ENCODE measurements at places on chromosomes 3 and 15.

- no peak for DNase-seq
Observed at GRCh38 chr15:99606646-99607045, 40.9 kb downstream of the MEF2A start.

DNA sequence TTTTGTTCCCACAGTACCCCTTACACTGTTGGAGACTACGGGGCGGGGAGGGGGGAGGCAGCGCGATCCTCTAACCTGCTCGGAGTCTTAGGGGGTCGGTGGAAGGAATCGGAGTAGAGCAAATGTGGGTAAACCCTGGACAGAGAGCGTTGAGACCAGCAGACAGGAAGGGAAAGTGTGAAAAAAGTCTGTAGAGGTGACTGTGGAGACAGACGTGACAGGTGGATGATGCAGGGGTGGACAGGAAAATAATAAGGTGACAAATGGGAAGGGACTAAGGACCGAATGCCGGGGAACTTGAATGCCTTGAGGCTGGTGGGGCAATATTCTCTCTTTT is 424 bp downstream of the EAF2 start:
- no peak for DNase-seq

DNA sequence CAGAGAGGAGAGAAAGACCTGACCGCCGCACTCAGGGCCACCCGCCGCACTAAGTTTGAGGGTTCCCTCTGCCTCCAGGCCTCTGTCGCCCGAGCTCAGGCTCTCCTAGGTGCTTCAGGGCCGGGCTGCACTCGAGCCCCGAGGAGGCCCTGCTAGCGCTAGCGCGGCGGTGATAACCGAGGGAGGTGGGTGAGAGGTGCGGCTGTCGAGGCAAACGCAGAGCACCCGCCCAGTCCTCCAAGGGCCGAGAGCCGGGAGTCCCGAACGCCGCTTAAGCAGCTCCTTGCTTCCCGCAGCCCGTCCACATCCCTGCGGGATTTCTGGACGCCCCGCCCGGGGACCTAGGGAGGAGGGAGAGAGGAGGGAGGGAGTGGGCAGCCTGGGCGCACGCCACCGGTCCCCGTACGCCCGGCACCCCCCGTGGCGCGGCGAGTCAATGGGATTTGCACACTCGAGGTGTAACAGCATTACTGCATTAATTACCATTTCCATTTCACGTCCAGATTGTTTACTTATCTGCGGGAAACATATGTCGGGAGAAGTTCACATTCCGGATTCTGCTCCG is 6.8 kb downstream of the SOX14 start:
- no peak for DNase-seq

DNA sequence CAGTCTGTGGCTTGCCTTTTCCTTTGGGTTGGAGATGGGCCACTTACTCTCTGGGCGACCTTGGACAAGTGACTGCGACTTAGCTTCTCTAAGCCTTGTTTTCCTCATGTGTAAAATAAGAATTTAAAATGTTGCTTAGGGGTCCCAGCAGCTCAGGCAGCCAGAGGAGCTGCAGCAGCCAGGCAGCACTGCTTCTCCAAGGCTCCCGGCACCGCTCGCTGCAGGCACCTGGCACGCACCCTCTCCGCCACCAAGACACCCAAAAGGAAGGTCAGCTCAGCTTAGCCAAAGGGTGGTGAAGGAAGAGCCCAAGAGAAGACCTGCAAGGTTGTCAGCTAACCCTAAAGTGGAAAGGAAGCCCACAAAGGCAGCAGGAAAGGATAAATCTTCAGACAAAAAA is 10.7 kb upstream of the AMOTL2 start:
- DNase-seq, result no peak

DNA sequence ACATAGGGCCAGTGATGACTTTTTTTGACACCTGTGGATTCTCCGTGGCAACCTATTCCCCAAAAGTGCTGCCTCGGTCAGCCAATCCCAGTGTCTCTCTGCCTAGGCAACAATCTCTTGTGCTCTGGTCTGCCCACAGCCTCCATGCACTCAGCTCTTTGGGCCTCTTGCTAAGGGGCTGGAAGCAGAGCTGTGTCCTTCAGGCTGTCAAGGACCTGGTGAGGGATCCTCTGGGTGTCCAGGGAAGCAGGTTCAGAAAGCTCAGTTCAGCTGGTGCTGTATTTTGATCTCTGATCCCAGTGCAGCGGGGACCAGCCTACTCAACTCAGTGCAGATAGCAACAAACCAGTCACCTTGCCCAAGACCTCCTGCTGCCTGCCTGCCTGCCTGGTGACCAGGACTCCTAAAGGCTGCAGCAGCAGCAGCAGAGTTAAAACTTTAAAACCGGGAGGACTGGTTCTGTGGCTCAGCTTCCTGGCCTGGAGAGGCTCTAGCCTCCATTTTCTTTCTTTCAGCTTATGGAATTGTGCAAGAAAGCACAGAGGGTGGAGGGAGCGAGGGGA is 6.2 kb downstream of the PAK6 start:
- no peak for DNase-seq

- DNase-seq, result no peak
Observed at GRCh38 chr15:95459273-95459672, 871.2 kb upstream of the NR2F2 start.

GRCh38 chr3:164408326-164408725 is 670.0 kb downstream of the SI start:
- DNase-seq, result no peak

DNA sequence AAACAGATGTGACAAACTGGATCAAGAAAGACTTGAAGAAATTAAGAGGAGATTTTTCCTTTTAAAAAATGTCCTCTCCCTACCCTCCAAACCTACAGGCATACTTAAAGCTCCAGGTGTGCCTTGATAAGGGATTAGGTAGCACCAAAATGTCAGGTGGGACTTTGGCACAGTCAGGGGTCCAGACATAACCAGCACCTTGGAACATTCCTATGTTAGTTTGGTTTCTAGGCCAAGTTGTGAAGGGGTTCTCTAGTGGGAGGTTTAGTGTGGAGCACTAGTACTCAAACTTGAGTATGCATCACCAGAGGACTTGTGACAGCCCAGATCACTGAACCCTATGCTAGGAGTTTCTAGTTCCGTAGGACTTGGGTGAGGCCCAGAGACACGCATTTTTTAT is 13.9 kb downstream of the ILDR1 start:
- DNase-seq, result no peak

DNA sequence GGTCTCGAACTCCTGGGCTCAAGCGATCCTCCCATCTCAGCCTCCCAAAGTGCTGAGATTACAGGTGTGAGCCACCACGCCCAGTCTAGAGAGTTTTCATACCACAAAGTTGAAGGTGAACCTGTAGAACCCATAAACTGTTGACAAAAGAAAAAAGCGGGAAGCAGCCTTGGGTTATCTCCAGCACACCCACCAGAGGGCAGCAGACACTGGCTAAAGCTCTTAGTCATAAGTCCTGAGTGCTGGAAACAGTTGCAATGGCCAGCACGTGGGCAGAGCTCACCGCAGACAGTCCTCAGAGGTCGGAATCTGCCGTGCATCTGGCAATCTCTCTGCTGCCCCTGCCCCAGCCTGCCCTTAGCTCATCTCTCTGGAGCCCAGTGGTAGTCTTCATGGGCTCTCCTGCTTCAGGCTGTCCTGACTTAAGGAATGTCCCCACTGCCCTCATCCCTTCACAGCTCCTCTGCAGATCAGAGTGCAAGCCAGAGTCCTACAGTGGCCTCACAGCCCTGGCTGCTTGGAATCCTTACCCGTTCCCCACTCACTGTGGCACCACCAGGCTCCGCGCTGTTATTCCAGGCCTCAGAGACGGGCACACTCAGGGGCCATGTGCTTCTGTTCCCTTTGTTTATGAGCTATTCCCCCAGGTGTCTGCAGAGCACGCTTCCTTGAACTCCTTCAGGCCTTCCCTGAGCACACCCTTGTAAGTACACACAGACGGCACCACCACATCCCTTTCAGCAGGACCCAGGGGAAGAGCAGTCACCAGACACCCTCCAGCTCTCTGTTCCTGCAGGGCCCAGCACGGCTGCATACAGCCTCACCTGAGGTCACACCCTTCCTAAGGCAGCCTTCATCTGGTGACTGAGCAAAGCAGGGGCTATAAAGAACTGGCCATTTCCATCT is 8.8 kb upstream of the ELP6 start:
- DNase-seq, result peak; percentile 83

DNA sequence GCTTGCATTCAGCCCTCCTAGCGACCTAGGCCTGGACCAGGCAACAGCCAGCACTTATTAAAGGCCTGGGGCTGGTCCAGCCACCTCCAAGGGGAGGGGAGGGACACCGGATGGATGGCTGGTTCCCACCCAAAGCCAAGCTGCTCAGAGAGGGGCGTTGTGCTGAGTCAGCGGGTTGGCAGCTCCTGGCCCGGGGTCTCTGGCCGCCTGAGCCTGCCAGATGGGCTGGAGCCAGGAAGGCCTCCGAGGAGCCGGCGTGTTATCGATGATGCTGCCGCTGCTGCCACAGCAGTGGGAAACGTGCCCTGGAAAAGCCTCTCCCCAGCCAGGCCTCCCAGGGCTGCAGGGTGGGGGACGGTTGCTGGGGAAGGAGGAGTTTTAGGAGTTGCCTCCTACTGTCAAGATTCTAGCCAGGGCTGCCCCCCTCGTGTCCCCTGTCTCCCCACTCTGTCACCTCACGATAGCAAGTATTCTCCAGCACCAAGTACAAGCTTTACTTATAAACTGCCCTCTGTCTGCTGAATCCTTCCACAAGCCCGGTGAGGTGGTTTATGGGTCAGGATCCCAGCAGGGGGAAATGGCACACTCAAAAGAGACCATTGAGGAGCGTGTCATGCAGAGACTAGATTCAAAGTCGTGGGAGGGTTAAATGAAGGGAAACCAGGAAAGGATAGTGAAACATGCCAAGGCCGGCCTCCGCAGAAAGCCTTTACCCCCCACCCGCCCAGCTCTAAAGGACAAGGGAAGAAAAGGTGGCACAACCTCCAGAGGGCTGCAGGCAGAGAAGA is 43.2 kb upstream of the TSEN2 start:
- DNase-seq, result no peak

DNA sequence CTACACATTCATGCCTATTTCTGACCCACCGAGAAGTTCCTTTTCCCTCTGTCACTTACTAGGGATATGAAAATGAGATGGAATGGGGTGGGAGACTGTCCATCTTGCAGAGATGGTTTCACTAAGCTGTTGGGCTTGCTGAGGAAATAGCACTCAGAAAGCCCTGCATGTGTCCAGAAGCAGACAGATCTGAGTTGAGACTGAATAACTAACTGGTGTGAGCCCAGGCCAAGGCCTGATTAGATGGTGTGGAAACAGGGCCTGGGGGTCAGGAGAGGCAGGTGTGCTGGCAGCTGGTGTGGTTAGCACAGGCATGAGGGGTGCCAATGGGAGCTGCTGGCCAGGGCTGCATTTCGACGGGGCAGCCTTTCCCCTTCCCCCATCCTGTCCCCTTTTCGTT is 72.1 kb downstream of the CLSTN2 start:
- DNase-seq, result no peak

- no peak for DNase-seq
Observed at GRCh38 chr3:42654331-42655201, 1.1 kb downstream of the ZBTB47 start.

DNA sequence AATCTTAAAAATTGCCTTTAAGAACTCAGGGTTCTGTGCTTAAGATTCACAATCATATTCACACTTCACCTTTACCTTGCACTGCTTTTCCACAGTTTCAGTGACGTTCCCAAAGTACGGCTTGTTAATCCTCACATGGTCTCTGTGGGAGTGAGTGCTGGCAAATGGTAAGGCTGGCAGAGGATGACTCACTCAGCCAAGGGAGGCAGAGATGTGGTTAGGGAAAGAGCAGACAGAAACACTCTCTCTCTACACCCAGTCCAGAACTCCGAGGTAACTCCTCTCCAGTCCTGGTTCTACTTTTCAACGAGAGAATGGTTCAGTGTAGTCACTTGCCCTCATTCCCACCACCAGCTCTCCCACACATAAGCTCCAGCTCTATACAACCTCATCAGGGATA is 33.1 kb downstream of the RASGRP1 start:
- DNase-seq, result no peak

- DNase-seq, result no peak
Observed at GRCh38 chr15:68085052-68085451, 30.9 kb downstream of the PIAS1 start.

- DNase-seq, result no peak
Observed at GRCh38 chr3:127256138-127256537, 31.7 kb downstream of the PRR20G start.

DNA sequence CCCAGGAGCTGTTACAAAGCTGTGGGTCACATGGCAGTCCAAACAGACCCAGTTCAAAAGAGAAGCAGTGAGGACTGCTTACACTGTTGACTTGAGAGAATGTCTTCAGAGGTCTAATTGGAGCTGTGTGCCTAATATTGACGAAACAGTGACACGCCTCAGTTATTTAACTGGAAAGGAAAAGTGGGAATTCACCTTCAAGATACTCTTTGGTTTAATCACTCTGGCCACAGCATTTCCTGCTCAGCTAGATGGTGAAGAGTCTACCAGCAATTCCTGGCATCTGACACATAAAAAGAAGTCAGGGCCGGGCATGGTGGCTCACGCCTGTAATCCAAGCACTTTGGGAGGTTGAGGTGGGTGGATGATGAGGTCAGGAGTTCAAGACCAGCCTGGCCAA is 326.4 kb downstream of the SV2B start:
- peak; percentile 7 for DNase-seq

GRCh38 chr3:103589770-103590169 is 1155.0 kb downstream of the ZPLD1 start:
- DNase-seq, result no peak

GRCh38 chr3:44427683-44428082 is 49.8 kb downstream of the ZNF445 start:
- no peak for DNase-seq

- peak; percentile 10 for DNase-seq
Observed at GRCh38 chr15:76065245-76065644, 5.5 kb downstream of the TMEM266 start.

DNA sequence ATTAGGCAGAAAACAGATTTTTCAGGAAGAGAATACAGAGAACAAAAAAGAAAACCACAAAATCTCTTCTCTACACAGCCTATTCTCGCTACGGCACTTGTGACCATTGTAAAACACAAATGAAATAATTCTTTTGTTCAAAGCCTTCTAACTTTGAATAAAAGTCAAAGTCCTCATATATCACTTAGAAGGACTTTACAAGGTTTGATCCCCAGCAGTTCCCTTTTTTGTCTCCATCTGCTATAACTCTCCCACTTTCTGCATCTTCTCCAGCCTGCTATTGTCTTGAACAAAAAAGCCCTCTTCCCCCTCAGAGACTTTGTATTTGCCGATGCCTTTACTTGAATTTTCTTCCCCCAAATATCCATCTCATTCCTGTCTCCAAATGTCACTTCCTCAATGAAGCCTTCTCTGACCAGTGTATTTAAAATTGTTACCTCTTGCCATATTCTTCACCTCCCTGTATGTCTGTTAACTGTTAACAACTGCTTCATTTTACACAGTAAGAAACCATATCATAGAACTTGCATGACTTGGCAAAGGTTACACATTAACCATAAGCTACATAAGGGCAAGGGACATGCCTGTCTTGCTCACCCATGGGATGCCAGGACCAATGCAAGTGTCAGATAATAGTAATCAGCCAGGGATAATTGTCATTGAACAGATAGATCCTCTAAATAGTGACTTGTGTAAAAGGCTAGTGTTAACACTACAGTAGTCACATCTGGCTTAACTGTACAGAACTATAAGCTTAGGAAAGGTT is 122.4 kb downstream of the CBLB start:
- DNase-seq, result no peak
